ENCODE measurements at places on chromosomes 4 and X.

DNA sequence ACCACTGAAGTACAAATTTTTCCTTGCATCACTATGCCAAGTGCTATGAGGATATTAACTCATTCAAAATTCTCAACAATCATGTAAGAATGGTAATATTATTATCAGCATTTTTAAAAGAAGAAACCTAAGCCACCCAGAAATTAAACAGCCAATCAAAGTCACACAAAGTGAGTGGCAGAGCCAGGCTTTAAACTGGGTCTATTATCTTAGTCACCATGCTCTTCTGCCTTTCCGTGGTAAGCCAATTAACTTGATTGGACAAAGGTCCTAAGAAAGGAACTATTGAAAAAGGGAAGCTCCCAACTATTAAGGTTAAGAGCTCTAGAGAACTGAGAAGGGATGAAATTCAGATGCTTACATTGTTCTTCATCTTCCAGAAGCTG is 111.5 kb downstream of the ASB9 start:
- DNase-seq = no peak

- DNase-seq = no peak
These were observed 358.5 kb downstream of the SPOCK3 start for GRCh38 chr4:166875821-166876220.

- no peak for DNase-seq
These were observed 34.6 kb downstream of the F8 start for GRCh38 chrX:154987940-154988339.

DNA sequence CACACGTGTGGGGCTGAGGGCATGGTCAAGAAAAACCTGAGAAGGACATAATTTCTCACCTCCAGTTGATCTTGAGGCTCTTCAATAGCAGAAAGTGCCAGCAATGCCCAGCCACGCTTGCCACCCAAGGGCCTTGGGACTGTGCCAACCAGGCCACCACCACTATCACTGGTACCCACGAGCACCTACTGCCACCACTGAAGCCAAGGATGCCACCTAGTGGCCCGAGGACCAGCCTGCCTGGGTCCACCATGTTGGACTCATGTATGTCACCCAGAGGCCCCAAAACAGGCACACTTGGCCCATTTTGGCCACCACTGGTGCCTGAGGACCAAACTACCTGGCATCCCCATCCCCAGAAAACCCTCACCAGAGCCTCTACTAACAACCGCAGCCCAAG is 191.8 kb downstream of the ADAM29 start:
- no peak for DNase-seq

- no peak for DNase-seq
These were observed 1.7 kb downstream of the SLC25A4 start for GRCh38 chr4:185144601-185145240.

GRCh38 chr4:147968641-147969040 is 236.8 kb downstream of the ARHGAP10 start:
- DNase-seq = no peak

DNA sequence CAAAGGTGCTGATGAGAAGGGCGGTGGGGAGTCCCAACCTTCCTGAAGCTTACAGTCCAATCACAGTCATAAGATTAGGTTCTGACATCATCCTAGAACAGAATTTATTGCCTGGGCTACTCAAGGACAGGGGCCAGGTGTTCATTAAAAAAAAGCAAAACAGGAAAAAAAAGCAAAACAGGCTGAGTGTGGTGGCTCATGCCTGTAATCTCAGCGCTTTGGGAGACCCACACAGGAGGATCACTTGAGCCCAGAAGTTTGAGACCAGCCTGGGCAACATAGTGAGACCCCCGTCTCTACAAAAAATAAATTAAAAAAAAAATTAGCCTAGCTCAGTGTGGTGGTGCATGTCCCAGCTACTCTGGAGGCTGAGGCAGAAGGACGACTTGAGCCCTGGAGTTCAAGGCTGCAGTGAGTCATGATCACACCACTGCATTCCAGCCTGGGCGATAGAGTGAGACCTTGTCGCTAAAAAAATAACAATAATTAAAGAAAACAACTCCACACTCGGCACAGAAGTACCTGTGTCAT is 3.0 kb downstream of the RAB9A start:
- DNase-seq = no peak

DNA sequence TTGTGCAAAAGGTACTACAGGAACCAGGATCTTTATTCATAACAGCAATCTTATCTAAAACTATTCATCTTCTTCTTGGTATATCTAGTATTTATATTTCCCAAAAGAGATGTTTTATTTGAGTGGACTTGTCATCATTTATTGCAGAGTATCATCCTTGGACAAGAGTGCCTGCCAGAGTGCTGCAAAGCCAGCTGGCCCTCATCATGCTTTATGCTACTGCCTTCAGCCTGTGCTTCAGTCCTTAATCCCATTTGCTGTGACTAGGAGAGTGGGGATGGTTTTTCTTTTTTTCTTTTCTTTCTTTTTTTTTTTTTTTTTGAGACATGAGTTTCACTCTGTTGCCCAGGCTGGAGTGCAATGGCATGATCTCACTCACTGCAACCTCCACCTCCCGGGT is 33.5 kb upstream of the ELF2 start:
- no peak for DNase-seq
